ENCODE measurements at places on chromosomes 2 and 18.

- peak; percentile 48 for DNase-seq
Observed at GRCh38 chr2:132669908-132670495, at the start of gene LYPD1. LYPD1 (minus strand) TSS chr2:132670205; CDS start chr2:132669932, 273 bp downstream.

GRCh38 chr2:190450363-190450762 is 42.2 kb downstream of the MFSD6 start:
- no peak for DNase-seq

- no peak for DNase-seq
Observed at GRCh38 chr2:226020956-226021355, 621.4 kb downstream of the NYAP2 start.

GRCh38 chr18:61957801-61958516 is 65.2 kb upstream of the RNF152 start:
- DNase-seq: no peak

DNA sequence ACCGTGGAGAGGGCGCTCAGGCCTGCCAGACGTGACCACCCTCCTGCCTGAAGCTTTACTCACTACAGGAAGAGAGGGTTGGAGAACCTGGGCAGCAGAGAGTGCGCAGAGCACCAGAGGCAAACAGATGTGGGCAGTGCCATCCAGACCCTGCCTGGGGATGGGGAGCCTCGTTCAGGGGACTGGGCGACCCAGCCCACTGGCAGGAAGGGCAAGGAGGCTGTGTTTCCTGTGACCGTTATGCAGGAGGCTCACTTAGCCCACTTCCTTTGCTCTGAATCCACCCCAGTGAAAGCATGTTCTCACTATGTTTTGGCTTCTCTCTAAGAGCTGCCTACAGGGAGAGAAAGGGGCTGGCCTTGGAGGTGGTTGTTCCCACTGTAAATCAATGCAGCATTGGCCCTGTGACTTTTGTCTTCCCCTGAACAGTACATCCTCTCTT is 23.0 kb upstream of the ACKR3 start:
- DNase-seq: no peak

- no peak for DNase-seq
Observed at GRCh38 chr2:119088416-119088815, 70.1 kb downstream of the C1QL2 start.

DNA sequence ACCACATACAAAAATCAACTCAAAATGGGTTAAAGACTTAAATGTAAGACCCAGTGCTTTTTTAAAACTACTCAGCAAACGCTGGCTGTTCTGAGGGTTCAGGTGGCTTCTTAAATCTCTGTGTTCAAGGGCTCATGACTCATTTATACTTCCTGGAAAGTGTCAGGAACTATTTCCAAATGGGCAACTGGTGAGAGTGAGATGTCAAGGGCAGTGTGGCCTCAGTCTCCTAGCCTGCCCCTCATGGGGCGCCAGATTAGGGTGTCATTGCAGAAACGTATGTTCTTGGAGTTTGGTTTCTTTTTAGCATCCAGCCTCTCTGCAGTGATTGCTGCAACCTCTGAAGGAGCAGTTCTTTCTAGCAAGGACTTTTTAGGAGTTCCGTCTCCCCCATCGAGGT is 485.4 kb downstream of the TNS1 start:
- no peak for DNase-seq

DNA sequence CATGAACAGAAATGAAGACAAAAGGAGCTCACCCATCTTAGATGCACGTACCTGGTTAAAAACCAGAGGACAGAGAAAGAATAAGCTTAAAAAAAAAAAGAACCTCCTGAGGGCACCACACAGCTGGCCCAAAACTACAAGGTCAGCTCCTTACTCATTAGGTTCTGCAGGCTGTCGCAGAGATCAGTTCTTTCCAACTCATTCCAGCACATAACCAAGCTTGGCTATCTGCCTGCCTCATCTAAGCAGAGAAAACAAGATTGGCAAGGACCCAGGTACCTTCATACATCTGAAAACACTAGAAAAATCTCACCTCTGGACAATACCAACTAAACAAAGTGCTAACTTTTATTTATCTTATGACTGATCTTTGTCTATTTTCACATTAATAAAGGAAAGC is 89.9 kb downstream of the NOL10 start:
- DNase-seq: no peak

GRCh38 chr18:58530801-58531200 is 98.1 kb downstream of the ALPK2 start:
- DNase-seq: no peak

DNA sequence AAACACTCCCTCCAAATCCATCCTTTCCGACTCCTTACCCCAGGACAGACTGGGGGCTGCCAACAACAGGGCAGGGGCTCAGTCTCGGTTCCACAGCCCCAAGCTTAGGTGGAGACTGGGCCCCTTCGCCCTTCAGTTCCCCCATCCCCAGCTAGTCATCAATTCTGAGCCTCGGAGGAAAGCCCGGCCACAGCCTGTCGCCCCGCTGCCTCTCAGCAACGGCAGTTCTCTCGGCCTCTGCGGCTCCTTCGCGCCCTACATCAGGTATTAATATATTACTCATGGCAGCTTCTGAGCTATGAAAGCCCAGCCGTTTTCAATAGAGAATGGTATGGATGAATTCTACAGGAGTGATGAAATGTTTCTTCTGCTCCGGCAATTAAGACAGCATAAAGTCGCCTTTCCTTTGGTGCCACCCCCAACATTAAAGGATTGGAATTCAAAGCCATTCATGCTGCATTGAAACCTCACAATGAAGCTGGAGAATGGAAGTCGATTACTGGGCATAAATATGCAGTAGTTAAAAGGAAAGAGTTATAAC is 2.8 kb downstream of the HDAC4 start:
- DNase-seq: no peak

GRCh38 chr2:100546469-100546868 is 16.3 kb upstream of the PDCL3 start:
- DNase-seq: no peak

GRCh38 chr2:169324581-169325260 is 37.6 kb downstream of the LRP2 start:
- no peak for DNase-seq

- DNase-seq: no peak
Observed at GRCh38 chr2:1816414-1816911, 72.1 kb upstream of the PXDN start.

DNA sequence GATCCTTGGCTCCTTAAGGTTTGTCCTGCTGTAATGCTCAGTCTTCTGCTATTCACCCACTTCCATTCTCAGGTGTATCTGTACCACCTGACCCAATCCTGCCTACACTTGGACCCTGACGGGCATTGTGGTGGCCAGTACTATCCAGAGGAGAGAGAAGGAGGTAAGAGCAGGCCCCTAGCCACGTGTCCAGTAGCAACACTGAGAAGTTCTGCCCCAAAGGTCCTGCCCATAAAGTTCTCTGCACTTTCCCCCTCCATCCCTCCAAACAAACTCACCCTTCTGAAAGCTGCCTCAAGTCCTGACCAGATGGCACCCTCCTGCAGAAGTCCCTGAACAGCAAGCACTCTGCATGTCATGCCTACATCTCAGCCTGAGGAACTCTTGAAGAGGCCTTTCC is 18.3 kb downstream of the TTC32 start:
- no peak for DNase-seq

DNA sequence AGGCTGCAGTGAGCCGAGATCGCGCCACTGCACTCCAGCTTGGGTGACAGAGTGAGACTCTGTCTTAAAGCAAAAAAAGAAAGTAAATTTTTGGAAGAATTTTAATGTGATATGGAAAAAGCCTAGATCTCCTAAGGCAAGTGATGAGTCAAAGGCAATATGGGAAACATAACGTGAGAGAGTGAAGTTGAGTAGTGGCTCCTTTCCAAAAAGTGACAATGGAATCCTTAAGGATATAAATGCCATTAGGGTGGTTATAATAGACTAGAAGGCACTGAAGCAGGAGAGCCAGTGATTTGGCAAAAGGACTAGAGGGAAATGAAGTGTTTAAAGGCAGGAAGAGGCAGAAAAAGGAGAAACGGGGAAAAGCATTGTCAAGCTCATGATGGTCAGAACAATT is 25.6 kb downstream of the ARHGAP28 start:
- DNase-seq: no peak

DNA sequence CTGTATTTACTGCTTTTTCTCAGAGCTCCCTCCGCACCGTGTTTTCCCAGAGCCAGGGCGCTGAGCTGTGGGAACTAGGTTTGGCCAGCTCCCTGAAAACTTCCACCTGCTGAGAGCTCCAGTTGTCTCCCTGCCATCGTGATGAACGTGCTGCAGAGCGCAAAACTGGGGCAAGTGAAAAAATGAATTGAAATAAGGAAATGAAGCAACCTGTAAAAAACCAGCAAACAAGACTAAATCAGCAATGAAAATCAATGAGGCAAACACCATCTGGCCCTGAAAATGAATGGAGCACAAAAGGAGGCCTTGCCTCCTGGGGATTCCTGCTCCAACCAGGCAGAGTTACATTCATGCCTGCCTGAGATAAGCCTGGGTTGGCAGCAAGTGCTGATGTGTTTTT is 129.9 kb downstream of the MARCHF4 start:
- no peak for DNase-seq

- DNase-seq: no peak
Observed at GRCh38 chr2:122029456-122029855, 274.0 kb downstream of the TSN start.

DNA sequence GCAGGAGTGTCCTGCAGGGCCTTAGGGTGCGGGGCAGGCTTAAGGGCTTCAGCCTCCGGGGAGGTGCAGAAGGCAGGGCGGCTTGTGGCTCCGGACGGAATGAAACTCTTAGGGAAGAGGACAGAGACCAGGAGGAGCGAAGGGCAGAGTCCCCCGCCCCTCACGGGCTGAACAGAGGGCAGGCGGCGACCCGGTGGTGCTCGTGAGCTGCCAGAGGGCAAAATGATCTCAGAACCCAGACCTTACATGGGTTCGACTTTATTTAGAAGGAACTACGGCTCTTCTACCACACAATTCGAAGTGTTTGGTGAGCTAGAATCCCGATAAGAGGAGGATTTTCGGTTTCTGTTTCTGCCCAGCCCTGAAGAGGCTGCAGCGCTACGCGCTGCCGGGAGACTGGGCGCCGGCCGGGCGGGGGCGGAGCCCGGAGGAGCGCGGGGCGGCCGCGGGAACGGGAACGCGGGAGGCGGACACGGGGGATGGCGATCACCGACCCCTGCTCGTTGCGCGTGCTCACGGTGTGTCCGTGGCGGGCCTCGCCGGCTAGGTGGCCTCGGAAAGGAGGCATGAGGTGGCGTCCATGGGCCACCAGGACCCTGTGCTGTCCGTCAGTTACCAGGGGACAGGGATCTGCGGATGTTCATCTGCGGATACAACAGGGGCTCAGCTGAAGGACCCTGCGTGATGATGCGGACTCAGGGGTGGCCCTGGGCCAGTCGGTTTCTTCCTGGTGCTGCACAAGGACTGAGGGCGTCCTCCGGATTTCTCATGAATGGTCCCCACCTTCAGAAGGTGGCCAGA is 4.2 kb upstream of the SP100 start:
- peak; percentile 80 for DNase-seq

DNA sequence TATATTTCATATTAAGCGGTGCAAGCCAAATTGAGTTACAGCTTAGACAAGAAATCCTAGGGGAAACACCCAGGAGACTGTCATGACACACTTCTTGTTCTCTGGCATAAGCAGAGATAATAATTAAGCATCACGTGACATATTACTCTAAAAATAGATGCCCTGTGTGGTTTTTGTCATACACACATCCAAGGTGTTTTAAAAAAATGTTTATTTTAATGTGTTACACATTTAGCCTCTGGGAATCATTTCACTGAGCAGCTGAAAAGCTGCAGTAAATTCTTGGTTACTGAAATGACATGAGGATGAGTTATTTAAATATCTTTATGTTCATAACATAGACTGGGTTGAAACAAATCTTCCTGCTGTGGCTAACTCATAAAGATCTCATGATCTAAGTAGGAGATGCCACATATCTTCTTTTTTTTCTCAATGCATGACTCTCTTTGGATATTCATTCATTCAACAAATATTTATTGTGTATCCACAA is 38.0 kb upstream of the ERMN start:
- DNase-seq: no peak

- DNase-seq: no peak
Observed at GRCh38 chr2:236965021-236965840, 120.5 kb upstream of the COPS8 start.

DNA sequence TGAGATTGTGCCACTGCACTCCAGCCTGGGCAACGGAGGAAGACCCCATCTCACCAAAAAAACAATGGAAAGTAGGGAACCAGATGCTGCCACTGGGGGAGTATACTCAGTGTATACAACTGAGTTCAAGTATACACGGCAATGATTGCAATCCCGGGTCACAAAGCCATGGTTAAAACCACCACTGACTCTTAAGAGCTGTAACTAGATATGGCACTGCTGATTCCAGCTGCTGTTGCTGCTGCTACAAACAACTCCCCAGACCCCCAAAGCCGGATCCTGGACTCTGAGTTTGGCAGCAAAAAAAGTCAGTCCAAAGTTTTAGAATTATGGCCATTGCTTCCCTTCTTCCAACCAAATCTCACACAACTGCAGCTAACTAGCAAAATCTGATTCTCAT is 43.7 kb upstream of the COX7A2L start:
- no peak for DNase-seq

- DNase-seq: no peak
Observed at GRCh38 chr2:96539215-96539920, 2.8 kb downstream of the ARID5A start.

DNA sequence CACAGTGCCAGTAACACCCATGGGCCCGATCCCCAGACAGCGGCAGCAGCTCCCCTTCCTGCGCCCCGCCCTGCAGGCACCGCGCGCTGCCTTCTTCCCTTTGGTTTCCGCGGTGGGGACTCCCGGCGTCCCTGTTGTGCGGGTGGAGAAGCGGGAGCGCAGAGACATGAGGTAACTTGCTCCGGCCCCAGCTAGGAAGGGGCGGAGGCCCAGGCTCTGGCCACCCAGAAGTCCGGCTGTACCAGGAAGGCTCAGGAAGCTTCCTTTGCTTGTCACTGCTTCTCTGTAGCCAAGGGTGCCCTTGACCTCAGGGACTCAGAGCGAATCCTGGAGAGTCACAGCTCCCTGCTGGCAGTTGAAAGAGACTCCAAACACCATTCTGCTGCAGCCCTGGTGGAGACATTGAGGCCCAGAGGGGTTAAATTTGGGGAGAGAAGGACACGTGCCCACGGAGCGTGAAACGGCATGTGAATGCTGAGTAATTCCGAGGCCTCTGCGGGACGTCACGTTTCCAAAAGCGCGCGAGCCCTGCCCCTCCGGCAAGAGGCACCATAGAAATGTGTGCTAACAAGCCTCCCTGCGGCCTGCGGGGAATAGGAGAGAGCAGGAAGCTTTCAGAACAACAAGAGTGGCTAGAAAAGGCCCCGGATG is 6.7 kb upstream of the ADCY3 start:
- peak; percentile 46 for DNase-seq

DNA sequence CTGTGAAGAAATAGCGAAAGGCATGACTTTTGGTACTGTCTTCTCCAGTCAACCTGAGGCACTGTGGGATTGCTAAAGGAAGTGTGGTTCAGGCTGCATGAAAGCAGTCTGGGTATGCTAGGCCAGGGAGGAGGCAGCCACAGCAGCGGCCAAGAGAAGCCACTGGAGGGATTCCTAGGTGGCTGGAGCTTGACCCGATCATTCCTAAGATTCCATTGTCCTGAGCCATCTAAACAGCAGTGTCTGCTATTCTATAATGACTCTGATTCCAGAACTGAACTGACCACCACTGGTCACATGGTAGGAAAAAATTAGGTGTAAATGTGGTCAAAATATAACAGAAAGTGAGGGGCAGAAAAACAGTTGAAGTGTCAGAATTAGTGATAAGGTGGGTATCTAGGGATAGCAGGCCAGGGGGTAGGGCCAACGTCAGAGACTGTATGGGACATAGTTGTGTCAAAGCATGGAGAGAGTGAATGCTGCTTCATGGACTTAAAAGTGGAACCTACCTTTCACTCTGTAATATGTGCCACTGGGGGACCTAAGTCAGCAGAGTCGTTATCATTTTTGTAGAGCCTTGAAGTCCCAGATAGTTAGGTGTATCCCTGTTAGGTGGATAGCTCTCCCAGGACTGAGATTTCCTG is 204.6 kb downstream of the CTNNA2 start:
- DNase-seq: no peak
